ENCODE measurements at places on chromosomes 16 and 17. TPM values are rescaled to one million over a fixed set of nuclear protein-coding genes. Genes with fewer than 3 reads are reported as not detected.

Gene MRPL10
- 99.8 TPM for total RNA-seq

Gene VWA3A
- 0.03 TPM for total RNA-seq

Gene PKMYT1
- total RNA-seq: 69.3 TPM

Gene KRT9
- total RNA-seq: not detected

Gene ITGAL
- total RNA-seq: 0.12 TPM

Gene GIT1
- 65.9 TPM for total RNA-seq

Gene CLEC3A
- not detected for total RNA-seq

Gene TEX19
- 0.31 TPM for total RNA-seq

Gene SLC4A1
- total RNA-seq: not detected

Gene GNG13
- total RNA-seq: not detected

Gene KRTAP2-1
- total RNA-seq: not detected

Gene SPATA32
- 0.21 TPM for total RNA-seq

Gene CDH13
- total RNA-seq: 0.01 TPM

Gene ADAMTS18
- not detected for total RNA-seq

Gene TBC1D3B
- 3.7 TPM for total RNA-seq

Gene ACSM2B
- total RNA-seq: not detected

Gene FOXC2
- 2.0 TPM for total RNA-seq

Gene SLC16A11
- total RNA-seq: not detected

Gene NPIPA5
- total RNA-seq: 2.7 TPM

Gene OSBPL7
- 9.6 TPM for total RNA-seq

Gene CARD14
- total RNA-seq: not detected

Gene KRT13
- 0.19 TPM for total RNA-seq

Gene KRTAP4-5
- total RNA-seq: not detected

Gene C1QTNF8
- not detected for total RNA-seq

Gene VMO1
- 1.3 TPM for total RNA-seq

Gene GNGT2
- 0.18 TPM for total RNA-seq

Data from A549 treated with DMSO at 1 μM for 4 hours (cell line).